ENCODE measurements at places on chromosomes 6 and 20.

DNA sequence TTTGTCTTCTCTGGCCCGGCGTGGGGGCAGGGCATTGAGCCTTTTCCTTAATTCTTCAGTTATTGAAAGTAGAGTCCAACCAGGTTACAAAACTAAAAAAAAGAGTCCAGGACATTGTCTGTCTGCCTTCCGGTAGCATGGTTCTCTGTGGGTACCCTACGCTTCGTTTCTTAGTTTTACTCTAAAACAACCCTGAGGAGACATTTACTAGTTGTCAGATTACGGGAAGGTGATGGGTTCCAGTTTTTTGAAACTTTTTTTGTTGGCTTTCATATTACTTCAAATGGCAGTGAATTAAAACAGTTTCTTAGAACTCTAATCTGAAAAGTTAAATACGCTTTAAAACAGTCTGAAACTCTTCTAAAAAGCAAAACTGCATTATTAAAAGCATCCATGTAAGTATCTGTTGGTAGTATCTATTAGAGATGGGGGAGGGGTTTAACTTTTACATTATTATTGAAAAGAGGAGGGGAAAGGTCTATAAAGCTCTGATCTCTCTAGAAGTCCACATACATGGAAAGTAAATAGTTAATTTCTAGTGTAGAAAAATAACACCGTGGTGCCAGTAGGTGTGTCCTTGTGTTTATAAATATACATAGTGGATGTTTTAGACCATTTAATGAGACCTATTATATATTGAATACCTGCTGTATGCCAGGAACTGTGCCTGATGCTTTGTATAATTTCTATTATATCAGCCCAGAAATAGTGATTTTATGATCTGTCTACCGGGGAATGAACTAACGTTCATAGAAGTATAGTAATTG is 2.2 kb downstream of the BICRAL start:
- DNase-seq, result no peak

DNA sequence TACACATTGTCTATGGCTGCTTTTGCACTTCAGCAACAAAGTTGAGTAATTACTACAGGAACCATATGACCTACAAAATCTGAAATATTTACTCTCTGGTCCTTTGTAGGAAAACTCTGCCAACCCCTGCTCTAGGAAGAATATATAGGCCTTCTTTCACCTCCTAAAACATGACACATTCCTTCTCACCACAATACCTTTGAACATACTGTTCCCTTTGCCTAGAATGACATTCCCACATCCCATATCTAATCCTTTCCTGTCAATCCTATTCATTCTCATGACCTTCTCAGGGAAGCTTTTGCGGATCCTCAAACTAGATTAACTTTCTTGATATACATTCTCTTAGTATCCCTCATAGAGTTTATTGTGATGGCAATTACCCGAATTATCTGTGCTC is 18.0 kb upstream of the NCOA6 start:
- no peak for DNase-seq

GRCh38 chr6:117829594-117830319 is 77.3 kb upstream of the SLC35F1 start:
- no peak for DNase-seq

DNA sequence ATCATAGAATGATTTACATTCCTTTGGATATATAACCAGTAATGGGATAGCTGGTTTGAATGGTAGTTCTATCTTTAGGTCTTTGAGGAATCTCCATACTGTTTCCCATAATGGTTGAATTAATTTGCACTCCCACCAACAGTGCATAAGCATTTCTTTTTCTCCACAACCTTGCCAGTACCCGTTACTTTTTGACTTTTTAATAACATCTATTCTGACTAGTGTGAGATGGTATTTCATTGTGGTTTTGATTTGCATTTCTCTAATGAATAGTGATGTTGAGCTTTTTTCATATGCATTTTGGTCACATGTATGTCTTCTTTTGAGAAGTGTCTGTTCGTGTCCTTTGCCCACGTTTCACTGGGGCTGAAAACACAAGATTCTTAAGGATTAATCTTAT is 107.3 kb downstream of the TINAG start:
- no peak for DNase-seq

GRCh38 chr6:2913621-2914317 is 10.7 kb upstream of the SERPINB9 start:
- no peak for DNase-seq

GRCh38 chr6:160063771-160064413 is 57.7 kb upstream of the SLC22A1 start:
- no peak for DNase-seq

DNA sequence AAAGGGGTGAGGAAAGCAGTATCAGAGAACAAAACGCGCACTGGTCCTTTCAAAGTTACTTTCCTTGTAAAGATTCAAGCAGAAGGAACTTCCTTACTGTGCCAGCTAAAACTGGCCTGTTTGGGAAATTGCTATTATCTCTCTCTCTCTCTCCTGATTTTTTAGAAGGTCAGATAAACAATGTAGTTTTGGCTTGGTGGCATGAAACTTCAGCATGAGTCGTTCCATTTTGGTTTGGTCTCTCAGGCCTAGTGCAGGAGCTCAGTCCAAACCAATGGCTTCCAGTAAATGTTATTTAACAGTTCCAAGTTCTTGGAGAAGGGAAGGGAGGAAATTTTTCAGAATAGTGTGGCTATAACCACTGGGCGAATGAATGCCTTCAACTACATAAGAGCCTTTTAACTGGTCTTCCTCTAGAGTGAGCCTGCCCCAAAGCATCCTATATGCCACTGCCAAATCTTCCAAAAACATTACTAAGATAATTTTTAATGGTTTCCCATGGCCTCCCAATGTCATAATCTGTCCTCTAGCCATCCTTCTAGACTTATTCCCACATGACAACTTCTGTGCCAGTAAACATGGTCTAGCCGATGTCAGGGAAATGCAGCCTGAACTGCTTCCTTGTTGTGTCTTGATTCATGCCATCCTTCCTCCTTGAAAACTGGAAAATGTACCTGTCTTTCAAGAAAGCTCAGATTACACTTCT is 9.1 kb upstream of the SNX9 start:
- DNase-seq, result no peak

- no peak for DNase-seq
These were observed 92.0 kb upstream of the PAX1 start for GRCh38 chr20:21613512-21613911.

- DNase-seq, result no peak
These were observed 149.0 kb downstream of the HIVEP2 start for GRCh38 chr6:142796024-142796423.

- no peak for DNase-seq
These were observed 7.4 kb upstream of the C20orf144 start for GRCh38 chr20:33654680-33655161.

GRCh38 chr6:81838724-81839426 is 86.4 kb upstream of the TENT5A start:
- DNase-seq, result no peak

DNA sequence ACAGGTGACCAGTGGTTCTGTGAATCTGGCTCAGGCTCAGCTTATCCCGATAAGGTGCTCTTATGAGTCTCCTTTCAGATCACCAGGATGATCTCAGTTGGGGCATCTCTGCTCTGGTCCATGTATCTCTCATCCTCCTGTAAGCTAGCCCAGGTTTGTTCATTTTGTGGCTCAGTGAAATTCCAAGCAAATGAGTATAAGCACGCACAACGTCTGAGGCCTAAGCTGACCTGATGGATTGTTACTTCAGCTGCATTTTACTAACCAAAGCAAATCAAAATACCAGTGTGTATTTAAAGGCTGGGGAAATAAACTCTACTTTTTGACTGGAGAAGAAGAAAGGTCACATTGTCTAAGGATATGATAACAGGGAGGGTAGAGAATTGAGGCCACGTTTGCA is 551.0 kb upstream of the BTBD3 start:
- DNase-seq, result no peak

GRCh38 chr6:44230034-44230675 is 6.8 kb downstream of the SLC29A1 start:
- DNase-seq, result no peak

GRCh38 chr6:13289789-13290318 is 38.5 kb downstream of the TBC1D7 start:
- no peak for DNase-seq

DNA sequence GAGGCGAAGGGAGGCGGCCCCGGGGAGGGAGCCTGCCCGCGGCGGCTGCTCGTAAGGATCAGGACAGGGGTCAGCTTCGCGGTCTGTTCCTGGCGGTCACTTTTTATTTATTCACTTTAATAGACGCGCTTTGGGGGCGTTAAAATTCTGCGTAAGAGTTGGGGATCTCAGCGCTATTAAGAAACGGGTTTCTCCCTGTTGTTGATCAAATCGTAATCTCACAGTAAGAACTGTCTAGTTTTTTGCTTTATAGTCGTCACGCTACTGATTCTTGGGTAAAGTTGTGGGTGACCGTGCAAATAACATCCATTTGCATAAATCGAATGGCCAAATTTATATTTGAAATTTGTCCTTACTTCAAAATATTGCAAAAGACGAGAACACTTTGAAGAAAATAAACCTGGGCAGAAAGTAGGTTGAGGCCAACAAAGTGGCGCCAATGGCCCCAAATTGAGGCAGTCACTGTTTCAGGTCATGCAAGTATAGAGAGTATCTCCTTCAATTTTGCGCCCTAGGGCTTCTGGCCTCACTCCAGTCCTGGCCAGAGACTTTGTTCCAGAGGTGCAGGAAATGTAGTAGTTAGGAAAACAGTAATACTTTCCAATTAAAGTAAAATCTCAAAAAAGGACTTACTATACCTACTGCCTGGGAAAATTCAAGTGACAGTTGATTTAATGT is 963 bp upstream of the RMND1 start:
- peak; percentile 21 for DNase-seq

DNA sequence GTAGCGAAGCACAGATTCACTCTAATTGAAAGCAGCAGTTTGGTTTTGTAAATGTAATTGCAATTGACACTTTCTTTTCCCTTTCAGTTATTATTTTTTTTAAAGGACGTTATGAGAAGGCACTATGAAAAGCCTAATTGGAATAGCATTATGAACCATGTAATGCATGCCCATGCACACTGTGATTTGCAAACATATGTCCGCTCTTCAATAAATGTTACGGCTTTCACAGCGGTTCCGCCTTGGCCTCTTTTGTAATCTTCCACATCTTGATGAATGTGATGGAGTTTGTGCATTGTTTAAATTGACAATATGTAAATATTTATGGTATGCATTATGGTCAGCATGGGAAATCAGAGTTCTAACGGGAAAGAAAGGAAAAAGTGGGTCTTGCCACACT is 61.3 kb downstream of the SAMD5 start:
- no peak for DNase-seq

DNA sequence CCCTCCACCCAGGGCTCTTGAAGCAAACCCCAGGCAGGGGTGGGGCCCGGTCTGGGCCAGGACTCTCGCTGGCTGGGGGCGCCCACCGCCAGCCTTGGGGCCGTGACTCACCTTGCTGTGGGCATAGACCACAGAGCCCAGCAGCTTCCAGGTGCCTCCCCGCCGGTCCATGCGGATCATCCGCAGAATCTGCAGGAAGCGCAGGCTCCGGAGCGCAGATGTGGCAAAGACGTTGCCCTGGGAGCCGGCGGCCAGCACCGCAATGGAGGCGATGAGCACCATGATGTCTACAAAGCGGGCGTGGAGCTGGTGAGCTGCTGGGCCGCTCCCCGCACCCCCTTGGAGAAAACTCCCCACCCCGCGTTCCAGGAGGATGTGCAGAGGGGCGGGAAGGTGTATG is 27.9 kb downstream of the KCNQ2 start:
- DNase-seq, result no peak

- no peak for DNase-seq
These were observed 50.7 kb downstream of the EZR start for GRCh38 chr6:158768436-158768835.

DNA sequence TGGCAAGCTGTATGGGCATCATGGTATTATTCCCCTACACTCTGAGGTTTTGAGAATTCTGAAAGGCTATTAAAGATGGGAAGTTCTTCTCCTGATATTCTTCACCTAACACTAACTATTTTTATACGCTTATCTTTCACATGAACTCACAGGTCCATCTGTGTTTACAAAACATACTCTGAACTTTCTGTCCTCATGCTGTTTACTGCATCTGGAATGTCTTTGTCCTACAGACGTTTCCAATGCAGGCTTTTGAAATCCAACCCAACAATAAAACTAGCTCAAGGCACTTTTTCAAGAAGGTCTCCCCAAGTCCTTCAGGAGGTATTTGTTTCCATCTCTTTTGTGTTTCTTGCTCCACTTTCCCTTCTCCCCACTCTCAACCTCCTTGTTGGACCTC is 60.5 kb upstream of the MLIP start:
- no peak for DNase-seq

- DNase-seq, result no peak
These were observed 51.7 kb upstream of the ADGRF4 start for GRCh38 chr6:47646689-47647088.

DNA sequence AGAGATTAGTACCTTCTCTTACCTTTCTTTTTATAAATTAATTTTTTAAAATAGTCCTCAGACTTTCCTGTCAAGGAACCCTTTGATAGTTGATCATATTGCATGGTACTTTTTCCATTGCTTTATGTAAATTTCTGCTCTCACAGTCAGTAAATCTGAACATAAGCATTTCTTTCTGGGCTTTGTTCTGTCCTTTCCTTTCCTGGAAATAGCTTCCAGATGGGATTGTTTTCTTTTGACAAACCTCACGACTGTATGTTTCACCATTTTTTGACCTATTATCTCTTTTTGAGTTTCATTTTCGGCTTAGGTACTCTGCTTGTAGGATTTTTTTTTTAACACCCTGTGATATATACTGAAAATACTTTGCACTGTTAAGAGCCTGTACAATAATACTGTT is 32.6 kb downstream of the UTRN start:
- no peak for DNase-seq

DNA sequence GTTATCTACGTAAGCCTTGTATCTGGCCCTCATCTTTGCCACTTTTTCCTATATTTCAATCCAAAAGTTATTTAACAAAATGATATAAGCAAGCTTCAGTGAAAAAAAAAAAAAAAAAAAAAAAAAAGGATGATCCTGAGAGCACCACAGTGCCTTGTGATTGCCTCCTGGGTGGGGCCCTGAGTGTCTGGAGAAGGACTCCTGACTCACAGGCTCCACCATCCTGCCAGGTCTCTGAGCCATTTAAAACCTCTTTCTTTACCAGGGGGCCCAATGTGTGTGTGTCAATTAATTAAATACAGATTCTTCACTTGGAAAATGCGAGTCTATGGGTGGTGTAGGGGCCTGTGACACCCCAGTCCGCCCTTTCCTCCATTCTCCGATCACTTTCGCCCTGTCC is 105.2 kb downstream of the SMOC2 start:
- DNase-seq, result no peak

- no peak for DNase-seq
These were observed 23.3 kb upstream of the UST start for GRCh38 chr6:148723484-148723883.

- DNase-seq, result no peak
These were observed 76.0 kb upstream of the SHLD1 start for GRCh38 chr20:5674176-5674660.

DNA sequence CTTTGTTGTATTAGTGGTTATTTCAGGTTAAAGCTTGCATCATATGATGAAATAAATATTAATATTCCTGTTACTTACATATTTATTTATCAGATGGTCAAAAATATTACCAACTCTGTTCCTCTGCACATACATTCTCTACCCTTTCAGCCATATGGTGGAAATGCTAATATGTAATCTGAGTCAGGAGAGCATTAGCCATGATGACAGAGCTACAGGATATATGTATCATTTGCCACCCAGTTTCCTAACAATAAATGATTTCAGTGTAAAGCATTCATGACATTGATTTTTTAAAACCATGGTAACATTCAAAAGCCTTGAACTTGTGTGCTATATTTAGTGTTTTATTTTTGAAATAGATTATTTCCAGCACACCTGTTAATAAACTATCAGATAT is 16.6 kb downstream of the POPDC3 start:
- DNase-seq, result no peak

GRCh38 chr6:21034345-21034744 is 500.1 kb downstream of the CDKAL1 start:
- no peak for DNase-seq

GRCh38 chr6:111113336-111114086 is 26.2 kb downstream of the SLC16A10 start:
- DNase-seq, result no peak

Data from thymus (tissue), 14 donors.